ENCODE measurements at places on chromosomes 13 and 19.

- DNase-seq, result peak; percentile 34
These were observed 406.4 kb downstream of the FGF9 start for GRCh38 chr13:22077205-22077683.

- DNase-seq, result no peak
These were observed 35.1 kb downstream of the NAXD start for GRCh38 chr13:110650436-110650835.

DNA sequence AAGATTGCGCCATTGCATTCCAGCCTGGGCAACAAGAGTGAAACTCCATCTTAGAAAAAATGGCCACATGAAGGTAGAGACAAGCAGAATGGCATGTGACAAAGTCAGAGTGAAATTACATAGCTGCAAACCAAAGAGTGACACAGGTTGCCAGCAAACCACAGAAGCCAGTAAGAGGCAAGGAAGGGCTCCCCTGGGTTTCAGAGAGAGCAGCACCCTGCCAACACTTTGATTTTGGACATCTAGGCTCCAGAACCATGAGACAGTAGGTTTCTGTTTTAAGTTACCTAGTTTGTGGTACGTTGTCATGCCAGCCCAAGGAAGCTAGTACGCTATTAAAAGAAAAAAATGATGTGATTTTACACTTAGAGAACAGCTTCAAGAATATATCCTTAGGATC, 1.9 kb downstream of the NLRP4 start:
- DNase-seq, result no peak

- DNase-seq, result no peak
These were observed 16.6 kb downstream of the NCLN start for GRCh38 chr19:3202346-3202745.

DNA sequence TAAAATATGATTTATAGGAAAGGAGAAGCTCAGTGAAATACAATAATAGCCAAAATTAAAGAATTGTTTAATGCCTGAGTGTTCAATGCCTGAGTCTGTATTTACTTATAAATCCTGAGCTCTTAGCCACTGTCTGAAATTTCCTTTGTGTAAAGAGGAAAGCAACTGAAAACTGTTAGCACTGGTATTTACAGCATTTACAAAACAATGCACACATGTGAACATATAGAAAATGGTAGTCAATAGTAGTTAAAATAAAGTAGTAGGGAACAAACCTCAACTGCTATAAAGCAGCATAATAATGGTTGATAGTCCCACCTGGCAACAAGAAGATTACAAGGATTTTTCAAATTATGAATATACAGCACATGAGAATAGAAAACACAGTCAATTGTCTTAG, 1137.1 kb upstream of the ATXN8OS start:
- DNase-seq, result no peak

DNA sequence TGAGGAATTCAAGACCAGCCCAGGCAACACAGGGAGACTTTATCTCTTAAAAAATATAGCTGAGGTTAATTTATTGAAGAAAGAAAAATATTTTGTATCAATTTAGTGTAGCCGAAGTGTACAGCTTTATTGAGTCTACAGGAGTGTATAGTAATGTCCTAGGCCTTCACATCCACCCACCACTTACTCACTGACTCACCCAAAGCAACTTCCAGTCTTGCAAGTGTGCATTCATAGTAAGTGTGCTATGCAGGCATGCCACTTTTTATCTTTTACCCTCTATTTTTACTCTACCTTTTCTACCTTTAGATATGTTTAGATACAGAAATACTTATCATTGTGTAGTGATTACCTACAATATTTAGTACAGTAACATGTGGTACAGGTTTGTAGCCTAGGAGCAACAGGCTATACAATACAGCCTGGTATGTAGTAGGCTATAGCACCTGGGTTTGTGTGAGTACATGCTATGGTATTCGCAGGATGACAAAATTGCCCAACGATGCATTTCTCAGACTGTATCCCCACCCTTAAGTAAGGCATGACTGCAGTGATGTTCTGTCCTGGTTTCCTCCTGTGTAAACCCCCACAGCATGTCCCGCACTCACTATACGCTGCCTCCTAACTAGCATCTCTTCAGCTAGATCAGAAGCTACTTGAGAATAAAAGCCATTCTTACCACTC, 15.3 kb upstream of the ATP12A start:
- no peak for DNase-seq

GRCh38 chr13:81117416-81117815, 776.5 kb upstream of the SPRY2 start:
- no peak for DNase-seq

DNA sequence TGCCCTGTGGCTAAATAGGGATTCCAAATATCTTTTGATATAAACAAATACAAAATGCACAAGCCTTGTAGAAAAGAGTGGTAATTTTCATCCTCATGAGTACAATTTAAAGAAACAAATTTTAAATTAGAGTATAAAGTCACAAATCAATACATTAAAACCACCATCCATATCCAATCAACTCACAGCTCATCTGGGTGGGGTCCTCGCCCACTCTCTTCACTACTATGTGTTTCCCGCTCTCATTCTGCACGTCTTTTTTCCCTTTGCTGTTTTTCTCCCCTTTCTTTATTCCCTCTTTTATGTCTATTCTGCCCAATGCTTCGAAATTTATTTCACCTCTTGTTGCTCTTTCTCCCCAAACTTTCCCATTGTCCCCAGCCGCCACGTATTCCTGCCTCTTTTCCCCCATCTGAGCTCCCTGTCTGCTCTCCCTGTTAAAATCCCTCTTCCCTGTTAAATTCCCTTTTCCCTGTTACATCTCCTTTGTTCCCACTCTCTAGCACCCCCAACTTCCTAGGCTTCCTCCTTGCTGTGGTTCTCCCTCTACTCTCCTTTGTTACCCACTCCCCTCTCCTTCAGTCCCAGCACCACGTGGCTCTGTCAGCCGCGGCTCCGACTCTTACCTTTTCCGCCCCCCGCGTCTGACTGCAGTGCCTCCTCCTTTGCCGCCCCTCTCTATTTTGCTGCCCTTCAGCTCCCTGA, 1.3 kb downstream of the ZNF616 start:
- DNase-seq, result peak; percentile 58

DNA sequence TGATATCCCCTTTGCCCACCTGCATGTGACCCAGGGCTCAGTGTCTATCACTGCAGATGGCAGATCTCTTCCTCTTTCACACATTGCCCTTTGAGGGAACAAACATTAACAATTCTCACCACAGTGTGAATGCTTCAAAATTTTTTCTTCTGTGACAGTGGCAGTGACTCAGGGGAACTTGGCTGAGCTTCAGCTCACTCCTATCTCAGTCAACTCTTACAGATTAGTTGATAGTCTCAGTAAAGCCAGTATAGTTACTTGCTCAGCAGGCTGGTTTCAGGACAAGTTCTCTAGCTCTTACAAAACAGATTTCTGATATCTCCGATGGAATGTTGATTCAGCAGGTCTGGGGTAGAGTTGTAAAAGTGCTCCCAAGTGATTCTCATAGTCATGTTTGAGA, 166.9 kb downstream of the DLEU7 start:
- no peak for DNase-seq

GRCh38 chr13:48603375-48603774, 50.4 kb upstream of the CYSLTR2 start:
- no peak for DNase-seq
